ENCODE measurements at places on chromosomes 13 and 19.

- DNase-seq = no peak
Observed at GRCh38 chr19:42498169-42498757, 30.0 kb downstream of the CEACAM1 start.

GRCh38 chr19:38425222-38425809, 703 bp downstream of the RASGRP4 start:
- DNase-seq = no peak

DNA sequence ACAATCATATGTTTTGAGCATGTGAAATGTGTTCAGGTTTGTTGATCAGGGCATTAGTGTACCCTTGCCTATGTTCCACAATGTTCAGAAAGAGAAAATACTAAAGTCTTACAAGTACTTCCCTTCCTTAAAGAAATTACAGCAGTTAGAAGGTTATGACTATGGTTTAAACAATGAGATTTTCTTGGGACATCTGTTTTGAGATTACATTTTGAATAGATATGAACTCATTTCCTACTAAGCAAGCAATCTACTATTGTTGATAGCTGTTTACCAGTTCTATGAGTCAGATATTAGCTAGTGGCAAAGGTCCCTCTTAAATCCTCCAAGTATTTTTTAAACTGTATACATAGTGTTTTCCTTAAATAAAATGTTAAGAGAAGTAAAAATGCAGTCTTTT, 241.3 kb downstream of the DACH1 start:
- DNase-seq = no peak

GRCh38 chr19:2536461-2536860, 60.5 kb downstream of the GADD45B start:
- DNase-seq = no peak

DNA sequence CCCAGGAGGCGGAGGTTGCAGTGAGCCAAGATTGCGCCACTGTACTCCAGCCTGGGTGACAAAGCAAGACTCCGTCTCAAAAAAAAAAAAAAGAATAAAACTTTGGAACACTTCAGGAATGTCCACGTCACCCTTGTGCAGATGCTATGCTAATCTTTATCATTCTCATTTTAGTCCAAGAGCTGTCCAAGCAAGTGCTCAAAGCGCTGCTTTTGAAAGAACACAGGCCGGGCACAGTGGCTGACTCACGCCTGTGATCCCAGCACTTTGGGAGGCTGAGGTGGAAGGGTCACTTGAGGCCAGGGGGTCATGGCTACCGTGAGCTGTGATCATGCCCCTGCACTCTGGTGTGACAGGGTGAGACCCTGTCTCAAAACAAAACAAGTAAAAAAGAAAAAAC, 11.1 kb upstream of the UQCR11 start:
- DNase-seq = no peak

GRCh38 chr19:39951686-39952085, 17.3 kb upstream of the FCGBP start:
- DNase-seq = no peak
